ENCODE measurements at places on chromosomes 11 and 22.

DNA sequence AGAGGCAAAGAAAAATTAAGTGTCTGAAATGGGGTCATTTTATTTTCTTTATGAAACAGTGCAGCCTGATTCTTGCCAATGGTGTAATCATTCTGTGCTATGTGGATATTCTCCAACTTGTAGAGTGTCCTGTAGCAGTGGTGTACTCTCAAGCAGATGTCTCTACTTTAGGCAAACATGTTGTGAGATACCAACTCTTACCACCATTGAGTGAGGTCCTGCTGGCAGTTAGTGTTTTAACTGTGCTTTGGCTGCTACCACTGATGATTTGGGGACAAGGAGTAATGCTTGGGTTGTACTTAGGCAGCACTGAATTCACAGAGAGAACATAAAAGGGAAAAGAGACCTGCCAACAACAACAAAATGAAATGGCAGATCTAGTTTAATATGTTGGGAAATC is 122.5 kb downstream of the APIP start:
- DNase-seq, result no peak

DNA sequence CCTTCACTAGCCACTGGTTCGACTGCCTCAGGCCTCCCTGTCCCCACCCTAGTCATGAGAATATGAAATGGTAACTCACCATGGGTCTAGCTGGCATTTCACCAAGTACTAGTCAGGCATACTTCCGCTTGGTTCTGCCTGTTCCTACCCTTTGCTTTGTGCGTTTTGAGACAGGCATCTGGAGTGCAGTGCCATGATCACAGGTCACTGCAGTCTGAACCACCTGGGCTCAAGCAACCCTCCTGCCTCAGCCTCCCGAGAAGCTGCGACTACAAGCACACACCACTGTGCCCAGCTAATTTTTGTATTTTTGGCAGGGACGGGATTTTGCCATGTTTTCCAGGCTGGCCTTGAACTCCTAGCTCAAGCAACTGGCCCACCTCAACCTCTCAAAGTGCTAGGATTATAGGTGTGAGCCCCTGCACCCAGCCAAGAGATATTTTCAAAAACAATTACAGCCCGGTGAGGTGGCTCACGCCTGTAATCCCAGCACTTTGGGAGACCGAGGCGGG is 14.1 kb downstream of the HRAS start:
- no peak for DNase-seq

DNA sequence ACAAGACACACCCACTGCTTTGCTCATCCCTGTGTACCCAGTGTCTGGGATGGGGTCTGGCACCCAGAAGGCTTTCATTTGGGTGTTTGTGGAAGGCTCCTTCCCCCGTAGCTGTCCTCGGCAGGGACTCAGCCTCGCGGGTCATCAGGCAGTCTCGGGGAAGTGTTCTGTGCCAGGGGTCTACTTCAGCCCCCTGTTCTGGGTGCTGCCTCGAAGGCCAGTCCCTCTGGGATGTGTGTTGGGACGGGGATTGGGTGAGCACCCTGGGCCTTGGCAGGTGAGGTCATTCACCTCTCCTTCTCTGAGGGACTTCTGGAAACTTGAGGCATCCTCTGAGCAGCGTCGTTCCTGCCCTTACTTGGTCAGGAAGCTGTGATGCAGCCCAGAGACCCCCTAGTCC is 65.5 kb downstream of the RPUSD4 start:
- DNase-seq, result no peak

DNA sequence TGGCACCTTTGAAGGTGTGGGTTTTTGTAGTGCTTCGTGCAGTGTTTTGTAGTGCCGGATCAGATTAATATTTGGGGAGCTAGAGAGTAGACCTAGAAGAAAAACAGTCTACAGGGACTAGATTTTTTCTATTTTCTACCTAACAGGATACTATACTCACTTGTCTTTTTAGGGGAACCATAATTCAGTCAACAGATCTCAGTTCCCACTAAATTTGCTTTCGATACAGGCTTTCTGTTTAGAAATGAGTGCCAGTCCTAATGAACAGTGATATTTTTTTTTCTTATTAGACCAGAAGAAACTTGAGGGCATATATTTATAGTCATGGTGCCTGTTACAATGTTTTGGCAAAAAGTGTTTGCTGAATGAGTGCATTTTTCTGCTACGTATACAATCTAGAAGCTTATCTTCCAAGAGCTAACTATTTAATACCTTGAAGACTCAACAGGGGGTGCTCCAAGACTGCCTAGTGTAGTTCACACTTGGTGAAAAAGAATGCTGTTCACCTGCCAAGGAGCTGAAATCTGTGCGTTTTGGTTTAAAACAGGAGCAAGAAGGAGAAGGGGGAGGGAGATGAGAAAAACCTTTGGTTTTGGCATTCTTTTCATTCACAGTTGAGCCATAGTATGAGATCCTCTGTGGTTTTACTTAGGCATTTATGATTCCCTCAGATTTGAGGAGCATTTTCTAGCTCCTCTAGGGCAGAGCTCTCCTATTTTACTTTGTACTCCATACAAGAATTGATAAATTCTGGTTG is 44.9 kb upstream of the VSTM5 start:
- no peak for DNase-seq

GRCh38 chr11:46170797-46171196 is 49.5 kb upstream of the PHF21A start:
- DNase-seq, result no peak

- DNase-seq, result no peak
These were observed 18.3 kb upstream of the OR56A3 start for GRCh38 chr11:5923794-5924193.
